Vagina (tissue), 2 donors: ENCODE measurements at places on chromosomes 7 and 10. TPM values are rescaled to one million over a fixed set of nuclear protein-coding genes. Genes with fewer than 3 reads are reported as not detected.

MUC3A gene
- total RNA-seq = 0.49 TPM

PRKRIP1 gene
- 17.4 TPM for total RNA-seq

GDF2 gene
- total RNA-seq = not detected

LIPF gene
- total RNA-seq = not detected

CALML3 gene
- total RNA-seq = 50.6 TPM

PTF1A gene
- not detected for total RNA-seq

STMP1 gene
- 13.5 TPM for total RNA-seq

AQP1 gene
- total RNA-seq = 243 TPM

SPDYE2 gene
- total RNA-seq = not detected

HOXA9 gene
- 13.0 TPM for total RNA-seq

RARRES2 gene
- total RNA-seq = 305 TPM

CPA2 gene
- total RNA-seq = not detected

PRPS1L1 gene
- total RNA-seq = not detected

RPEL1 gene
- total RNA-seq = not detected

AKR1C3 gene
- 45.4 TPM for total RNA-seq

NPTX2 gene
- 13.0 TPM for total RNA-seq

- no peak for DNase-seq
Measured at GRCh38 chr7:12827219-12827821, 139.9 kb downstream of the ARL4A start.

- no peak for DNase-seq
Measured at GRCh38 chr7:348480-348844, 58.5 kb downstream of the FOXL3 start.

- no peak for DNase-seq
Measured at GRCh38 chr10:66627156-66627555, 298.7 kb upstream of the LRRTM3 start.

GRCh38 chr7:20895563-20895962 lies 108.9 kb upstream of the SP8 start:
- no peak for DNase-seq

GRCh38 chr7:44085546-44085945 lies 3.2 kb upstream of the POLM start:
- DNase-seq = no peak

DNA sequence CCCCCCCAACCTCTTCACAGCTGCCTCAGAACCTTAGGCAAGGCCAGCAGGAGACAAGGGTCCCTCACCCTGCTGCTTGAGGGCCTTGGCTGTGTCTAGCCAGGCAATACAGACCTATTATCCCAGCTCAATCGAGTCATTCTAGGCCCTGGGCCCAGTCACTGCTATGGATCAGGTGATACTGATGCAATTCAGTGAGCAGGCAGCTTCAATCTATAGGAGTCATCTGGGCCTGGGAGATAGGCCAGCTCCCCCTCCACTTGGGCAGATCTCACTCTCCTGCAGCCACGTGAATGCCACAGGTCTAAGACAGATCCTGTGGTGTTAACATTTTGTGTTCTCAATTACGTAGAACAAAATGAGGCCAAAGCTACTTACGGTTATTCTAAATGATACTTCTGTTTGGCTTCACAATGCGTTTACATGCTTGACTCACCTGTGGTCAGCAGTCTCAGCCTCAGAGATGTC lies 68.0 kb upstream of the LRRC4 start:
- DNase-seq = no peak

DNA sequence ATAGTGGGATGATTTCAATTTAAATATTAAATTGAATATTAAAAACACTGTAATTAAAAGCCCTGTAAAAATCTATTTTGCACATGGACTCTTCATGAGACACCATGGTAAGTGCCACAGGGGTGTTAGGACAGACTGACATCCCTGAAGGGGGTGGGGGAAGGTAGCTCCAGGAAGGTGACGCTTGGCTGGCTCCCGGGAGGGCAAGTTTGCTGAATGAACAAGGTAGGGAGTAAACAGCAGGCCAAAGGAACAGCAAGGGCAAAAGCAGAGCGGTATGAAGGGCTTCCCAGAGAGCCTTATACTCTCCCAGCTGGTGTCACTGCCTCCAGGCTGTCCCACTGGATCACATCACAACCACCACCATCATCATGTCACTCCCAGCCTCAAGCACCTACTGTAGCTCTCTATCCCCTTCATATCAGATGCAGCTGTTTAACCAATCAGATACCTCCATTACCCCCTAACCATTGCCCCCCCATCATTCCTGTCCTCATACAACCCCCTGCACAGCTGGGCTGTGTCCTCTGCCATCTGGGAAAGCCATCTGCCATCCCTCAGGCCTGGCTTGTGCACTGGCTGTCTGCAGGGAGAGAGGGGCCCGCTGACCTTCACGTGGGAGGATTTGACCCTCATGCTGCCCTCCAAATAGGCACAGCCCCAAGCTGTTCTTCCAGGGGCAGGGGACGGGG lies 19.5 kb downstream of the HSPA12A start:
- DNase-seq = no peak

DNA sequence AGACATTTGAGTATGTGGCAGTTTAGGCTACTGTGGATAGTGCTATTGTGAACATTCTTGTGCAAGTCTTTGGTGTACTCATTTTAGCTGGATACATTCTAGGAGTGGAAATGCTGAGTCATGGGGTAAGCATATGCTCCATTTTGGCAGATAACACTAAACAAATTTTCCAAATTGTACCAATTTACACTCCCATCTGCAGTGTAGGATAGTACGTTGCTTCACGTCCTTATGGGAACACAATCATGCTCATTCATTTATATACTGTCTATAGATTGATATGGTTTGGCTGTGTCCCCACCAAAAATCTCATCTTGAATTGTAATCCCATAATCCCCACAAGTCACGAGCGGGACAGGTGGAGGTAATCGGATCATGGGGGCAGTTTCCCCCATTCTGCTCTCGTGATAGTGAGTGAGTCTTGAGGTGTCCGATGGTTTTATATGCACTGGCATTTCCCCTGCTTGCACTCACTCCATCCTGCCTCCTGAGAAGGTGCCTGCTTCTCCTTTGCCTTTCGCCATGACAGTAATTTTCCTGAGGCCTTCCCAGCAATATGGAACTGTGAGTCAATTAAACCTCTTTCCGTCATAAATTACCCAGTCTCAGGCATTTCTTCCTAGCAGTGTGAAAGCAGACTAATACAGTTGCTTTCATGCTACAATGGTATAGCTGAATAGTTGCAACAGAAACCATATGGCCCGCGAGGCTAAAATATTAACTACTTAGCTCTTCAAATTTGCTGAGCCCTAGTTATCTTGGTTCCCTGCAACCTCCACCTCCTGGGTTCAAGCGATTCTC lies 25.6 kb downstream of the RNF216 start:
- DNase-seq = no peak

- no peak for DNase-seq
Measured at GRCh38 chr10:3765146-3765545, 19.9 kb downstream of the KLF6 start.

DNA sequence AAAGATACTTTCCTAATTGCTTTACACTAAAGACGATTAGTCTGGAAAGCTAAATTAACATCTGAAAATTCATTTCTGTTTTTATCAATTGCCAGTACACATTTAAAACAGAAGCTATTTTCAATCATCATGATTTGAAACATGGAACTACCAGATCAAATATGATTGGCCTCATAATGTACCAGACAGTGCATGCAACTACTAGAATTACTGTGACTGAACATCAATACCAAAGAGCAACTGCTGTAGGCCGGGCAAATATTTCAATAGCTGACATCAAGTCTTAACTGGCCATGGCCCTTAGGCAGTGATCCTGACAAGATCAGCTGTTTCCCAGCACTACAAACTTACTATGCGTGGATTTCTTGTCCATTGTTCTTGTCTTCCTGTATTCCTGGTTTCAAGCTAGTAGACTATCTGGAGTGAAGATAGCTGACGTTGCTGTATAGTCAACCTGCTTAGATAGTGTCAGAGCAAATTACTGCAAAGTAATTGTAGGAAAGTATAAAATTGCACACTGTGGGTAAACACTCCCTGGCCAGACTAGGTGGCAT lies 21.7 kb upstream of the WNT16 start:
- DNase-seq = no peak

GRCh38 chr10:77189520-77189919 lies 448.1 kb downstream of the KCNMA1 start:
- no peak for DNase-seq

DNA sequence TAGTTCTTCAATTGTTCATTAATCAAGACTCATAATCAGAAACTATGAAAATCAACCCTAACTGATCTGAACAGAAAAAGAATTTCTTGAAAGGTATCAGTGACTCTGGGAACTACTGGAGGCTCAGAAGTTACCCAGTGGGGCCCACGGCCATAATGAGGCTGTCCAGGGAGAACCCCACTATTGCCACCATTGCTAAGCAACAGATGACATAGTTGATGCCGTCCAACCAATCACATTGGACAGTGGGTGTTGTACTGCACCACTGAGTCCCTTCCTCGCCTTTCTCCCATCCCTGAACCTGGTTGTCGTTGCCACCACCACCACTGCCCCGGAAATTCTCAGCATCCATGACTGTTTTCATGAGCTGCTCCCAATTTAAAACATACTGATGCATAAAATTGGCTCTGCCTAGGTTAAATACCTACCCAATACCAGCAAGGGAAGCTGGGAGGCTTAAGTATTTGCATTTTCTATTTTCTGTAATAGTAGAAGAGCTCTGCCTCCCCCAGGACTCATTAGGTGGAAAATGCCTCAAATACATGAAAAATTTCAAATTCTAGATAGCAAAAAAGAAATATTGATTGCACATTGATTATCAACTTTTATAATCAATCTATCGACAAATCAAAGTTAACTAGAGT lies 26.7 kb upstream of the USP6NL start:
- DNase-seq = no peak

- no peak for DNase-seq
Measured at GRCh38 chr7:93178213-93178612, 30.0 kb upstream of the SAMD9L start.

DNA sequence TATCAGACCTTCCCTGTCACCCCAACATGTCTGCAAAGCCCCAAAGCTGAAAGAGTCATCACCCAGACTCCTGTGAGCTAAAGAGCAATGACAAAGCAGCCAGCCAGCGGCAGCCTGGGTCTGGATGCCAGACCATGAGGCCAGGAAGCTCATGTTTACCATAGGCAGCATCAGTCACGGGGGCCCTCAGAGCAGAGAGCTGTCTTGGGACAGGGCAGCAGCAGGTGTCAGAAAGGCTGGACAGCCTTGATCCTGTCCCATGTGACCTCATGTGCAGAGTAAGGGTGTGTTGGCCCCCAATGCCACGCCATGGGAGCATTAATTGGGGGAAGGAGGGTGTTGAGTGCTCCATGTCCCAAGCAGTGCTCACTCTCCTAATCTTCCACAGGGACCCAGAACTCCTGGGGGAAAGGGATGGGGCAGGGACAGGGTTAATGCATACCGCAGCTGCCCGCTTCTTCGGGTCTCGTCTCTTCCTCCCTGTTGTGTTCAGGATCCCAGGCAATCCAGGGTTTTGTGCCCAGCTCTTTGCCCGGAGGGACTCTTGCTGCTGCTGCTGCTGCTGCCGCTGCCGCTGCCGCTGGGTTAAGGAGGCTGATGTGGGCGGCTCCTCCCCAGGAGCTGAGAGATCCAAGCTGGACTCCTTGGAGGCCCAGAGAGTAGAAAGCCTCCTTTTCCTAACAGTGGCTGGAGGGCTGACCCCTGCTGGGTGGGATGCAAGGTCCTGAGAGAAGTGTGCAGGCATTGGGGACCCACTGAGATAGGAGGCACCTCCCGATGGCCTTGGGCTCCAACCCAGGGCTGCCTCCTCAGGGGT lies 7.1 kb downstream of the CCDC201 start:
- DNase-seq = no peak

DNA sequence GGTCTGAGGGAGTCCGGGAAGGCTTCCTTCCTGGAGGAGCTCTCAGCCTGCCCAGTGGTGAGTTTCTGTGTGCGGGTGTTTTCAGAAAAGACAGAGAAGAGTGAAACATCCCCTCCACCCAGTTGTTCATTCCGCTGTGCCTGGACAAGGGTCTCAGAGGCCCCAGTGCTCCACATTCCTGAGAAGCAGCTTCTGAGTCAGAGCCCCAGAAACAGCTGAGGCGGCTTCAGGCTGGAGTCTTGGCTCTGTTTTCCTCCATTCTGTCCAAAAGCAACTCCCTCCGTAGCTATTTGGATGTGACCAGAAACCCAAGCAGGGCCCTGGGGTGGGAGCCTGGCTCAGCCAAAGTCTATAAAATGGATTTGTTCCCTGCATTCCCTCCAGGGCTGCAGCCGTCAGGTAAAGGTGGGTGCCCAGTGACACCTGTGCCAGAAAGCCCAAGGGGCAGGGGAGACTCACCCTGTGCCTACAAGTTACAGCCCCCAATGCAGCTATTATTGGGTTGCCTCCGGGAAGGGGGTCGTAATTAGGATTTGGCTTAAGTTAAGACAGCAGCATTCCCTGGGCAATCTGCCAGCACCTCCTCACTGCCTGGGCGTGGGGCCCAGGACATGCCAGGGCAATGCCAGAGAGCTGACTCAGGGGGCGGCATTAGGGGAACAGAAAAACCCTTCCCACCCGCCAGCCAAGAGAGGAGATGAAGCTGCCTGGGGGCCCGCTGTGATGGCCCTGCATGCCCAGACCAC lies 13.1 kb upstream of the CAMK2G start:
- DNase-seq = no peak

- no peak for DNase-seq
Measured at GRCh38 chr10:36457751-36458150, 667.6 kb upstream of the ANKRD30A start.

- no peak for DNase-seq
Measured at GRCh38 chr10:21399392-21400035, 126.0 kb downstream of the SKIDA1 start.

GRCh38 chr7:5549096-5549763 lies 125.6 kb upstream of the TNRC18 start:
- DNase-seq = no peak

DNA sequence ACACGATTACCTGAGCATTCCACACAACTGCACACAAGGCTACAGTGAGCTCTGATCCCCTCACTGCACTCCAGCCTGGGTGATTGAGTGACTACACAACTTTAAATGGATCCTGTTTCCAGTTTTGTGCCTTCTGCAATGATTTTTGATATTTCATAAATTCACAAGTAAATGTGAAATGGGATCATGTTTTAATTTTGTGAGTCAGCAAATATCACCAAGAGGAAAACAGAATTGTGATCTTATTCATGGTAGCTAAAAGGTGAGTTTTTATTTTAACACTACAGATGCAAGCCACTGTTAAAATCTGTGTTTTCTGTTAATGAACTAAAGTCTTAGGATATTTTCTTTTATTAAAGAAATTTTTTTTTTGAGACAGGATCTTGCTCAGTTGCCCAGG lies 11.4 kb downstream of the ICA1 start:
- DNase-seq = no peak

DNA sequence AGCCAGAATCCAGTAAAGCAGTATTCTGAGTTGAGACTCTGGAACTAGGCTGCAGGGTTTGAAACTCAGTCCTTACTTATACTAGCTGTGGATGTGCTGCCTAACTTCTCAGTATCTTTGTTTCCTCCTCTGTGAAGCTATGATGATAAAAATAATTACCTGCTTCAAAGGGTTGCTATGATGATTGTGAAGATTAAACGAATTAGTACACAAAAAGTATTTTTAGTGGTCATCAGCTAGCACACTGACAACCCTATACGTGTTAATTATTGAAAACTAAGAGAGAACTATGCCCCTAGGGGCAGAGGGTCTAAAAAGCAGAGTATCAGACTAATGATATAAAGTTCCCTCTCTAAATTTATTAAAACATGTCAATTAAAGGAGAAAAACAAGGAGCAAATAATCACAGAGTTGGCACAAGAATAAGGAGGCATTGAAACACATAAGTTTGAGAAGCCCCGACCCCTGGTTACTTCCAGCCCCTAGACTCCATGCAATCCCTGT lies 34.4 kb upstream of the ADD3 start:
- DNase-seq = no peak
